ENCODE measurements at places on chromosomes 5 and 9.

- no peak for DNase-seq
Measured at GRCh38 chr9:35103660-35104191, 795 bp upstream of the STOML2 start.

GRCh38 chr5:150066901-150067396, 19.4 kb downstream of the CSF1R start:
- DNase-seq: peak; percentile 70

GRCh38 chr5:150582241-150583109, 58.0 kb upstream of the SYNPO start:
- DNase-seq: peak; percentile 94

- DNase-seq: no peak
Measured at GRCh38 chr5:94751460-94751859, 133.0 kb downstream of the SLF1 start.

- no peak for DNase-seq
Measured at GRCh38 chr9:10387282-10387681, 225.5 kb downstream of the PTPRD start.

DNA sequence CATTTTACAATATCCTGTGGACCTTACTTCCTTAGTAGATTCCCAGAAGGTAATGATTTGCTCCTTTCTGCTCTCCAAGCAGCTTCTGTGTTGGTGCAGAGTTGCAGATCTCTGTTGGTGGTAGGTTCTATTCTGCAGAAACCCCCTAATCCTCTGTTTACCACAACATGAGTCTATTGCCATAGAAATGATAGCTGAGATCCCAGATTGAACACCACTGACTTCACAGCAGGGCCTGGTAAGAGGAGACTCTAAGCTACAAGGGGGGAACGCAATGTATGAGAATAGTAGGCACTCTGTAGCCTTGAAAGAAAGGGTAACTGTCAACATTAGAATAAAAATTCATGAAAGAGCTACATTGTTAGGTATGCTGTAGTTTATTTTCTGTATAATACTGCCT, 59.5 kb downstream of the MUSK start:
- DNase-seq: no peak

- DNase-seq: peak; percentile 80
Measured at GRCh38 chr5:37814699-37815098, 25.1 kb downstream of the GDNF start.

GRCh38 chr5:138182808-138183207, 3.9 kb downstream of the KIF20A start:
- no peak for DNase-seq

GRCh38 chr9:111107141-111107540, 68.9 kb upstream of the LPAR1 start:
- no peak for DNase-seq

DNA sequence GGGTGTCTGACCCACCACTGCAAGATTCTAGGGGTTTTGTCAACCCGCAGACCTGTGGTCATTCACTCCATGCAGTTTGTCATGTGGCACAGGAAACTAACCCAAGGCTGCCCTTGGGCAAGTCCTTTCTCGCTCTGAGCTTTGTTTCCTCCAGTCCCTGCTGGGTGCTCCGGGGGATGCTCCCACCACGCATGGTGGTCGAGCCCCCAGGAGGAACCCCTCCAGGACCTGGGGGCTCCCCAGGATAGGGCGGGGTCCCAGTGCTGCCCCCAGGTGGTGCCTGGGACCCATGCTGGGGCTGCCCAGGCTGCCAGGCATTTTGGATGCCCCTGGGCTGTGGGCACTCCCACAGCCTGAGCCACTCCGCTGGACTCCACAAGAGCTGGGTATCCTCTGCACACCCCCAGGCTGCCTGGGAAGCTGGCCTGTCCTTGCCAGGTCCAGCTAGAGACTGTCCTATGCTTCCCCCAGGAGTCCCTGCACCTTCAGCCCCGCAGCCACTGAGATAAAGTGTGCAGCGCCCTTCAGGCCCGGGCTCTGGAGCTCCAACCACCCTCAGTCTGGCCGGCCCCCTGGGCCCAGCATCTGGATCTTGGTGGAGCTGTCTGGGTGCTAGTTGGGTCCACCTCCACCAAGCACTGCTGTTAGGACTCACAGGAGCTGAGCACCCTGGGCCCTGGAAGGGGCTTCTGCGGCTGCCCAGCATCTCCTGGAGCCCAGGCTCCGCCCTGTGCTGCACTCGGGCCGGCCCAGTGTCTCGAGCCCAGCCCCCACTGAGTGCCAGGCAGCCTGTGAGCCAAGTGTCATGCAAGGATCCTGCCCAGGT, 104.3 kb downstream of the PHF2 start:
- no peak for DNase-seq

- DNase-seq: peak; percentile 72
Measured at GRCh38 chr5:39178171-39178570, 41.2 kb downstream of the FYB1 start.

- DNase-seq: no peak
Measured at GRCh38 chr5:77563475-77563874, 71.4 kb upstream of the WDR41 start.

GRCh38 chr5:170416526-170416925, 27.4 kb upstream of the KCNMB1 start:
- DNase-seq: no peak

- no peak for DNase-seq
Measured at GRCh38 chr9:129667850-129668249, 2.4 kb downstream of the PRRX2 start.

- DNase-seq: peak; percentile 95
Measured at GRCh38 chr5:137310051-137310730, 188.9 kb downstream of the SPOCK1 start.

GRCh38 chr5:124606093-124606492, 140.3 kb downstream of the ZNF608 start:
- DNase-seq: no peak

DNA sequence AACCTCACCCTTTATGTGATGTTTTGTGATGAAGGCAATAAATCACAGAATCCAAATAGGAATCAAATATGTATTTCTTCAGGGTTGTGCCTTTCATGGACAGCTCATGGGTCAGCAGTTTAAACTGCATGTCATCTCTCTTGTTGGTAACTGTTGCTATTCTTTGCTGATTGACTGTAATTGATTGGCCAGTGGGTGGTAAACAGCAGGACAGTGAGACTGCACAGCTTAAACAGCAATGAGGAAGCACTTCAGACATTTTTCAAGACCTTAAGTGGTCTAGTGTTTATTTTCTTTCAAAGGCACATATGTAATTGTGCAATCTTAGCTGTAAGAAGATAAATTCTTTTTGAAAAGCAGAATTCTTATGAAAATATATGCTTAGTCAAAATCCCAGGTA, 260.5 kb downstream of the COX7C start:
- no peak for DNase-seq

DNA sequence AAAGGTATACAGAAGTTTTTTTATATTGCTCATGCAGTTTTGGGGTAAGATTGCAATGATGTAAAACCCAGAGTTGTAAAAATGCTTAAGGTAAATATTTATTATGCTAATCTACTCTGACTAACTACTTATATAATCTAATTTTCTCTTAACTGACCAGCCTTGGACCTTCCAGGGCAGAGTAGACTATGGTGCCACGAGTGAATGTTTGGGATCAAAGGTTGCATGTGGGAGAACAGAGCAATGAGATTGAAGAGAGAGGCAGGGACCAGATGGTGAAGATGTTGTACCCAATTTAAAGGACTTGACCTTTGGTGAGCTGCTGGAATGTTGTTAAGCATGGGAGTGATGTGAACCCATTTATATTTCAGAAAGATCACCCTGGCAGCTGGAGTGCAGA, 34.8 kb upstream of the PANK3 start:
- DNase-seq: no peak

DNA sequence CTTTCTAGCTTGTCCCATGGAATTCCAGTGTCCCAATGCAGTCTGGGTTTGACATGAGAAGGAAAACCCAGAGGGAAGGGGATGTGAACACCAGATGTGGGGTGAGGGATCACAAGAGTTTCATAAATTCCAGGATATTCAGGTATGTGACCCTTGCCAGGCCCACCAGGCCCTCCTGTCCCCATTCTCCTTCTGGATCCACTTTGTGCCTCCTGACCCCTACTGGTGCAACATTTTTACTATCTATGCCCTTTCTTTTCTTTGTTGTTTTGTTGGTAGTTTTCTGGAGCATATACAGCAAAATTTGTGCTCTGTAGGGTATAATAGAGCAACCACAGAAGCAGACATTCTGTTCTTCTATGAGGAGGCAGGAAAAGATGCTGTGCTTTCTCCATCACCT, 597.0 kb upstream of the GRAMD2B start:
- no peak for DNase-seq

GRCh38 chr9:120366644-120367019, 213.3 kb downstream of the CDK5RAP2 start:
- peak; percentile 95 for DNase-seq

GRCh38 chr5:65835191-65835590, 91.2 kb upstream of the ERBIN start:
- DNase-seq: no peak

GRCh38 chr5:16877267-16877935, 58.7 kb downstream of the MYO10 start:
- DNase-seq: peak; percentile 49

- DNase-seq: no peak
Measured at GRCh38 chr5:27832886-27833285, 794.5 kb upstream of the CDH9 start.

- DNase-seq: no peak
Measured at GRCh38 chr9:112880650-112881049, 10.0 kb downstream of the SLC46A2 start.

DNA sequence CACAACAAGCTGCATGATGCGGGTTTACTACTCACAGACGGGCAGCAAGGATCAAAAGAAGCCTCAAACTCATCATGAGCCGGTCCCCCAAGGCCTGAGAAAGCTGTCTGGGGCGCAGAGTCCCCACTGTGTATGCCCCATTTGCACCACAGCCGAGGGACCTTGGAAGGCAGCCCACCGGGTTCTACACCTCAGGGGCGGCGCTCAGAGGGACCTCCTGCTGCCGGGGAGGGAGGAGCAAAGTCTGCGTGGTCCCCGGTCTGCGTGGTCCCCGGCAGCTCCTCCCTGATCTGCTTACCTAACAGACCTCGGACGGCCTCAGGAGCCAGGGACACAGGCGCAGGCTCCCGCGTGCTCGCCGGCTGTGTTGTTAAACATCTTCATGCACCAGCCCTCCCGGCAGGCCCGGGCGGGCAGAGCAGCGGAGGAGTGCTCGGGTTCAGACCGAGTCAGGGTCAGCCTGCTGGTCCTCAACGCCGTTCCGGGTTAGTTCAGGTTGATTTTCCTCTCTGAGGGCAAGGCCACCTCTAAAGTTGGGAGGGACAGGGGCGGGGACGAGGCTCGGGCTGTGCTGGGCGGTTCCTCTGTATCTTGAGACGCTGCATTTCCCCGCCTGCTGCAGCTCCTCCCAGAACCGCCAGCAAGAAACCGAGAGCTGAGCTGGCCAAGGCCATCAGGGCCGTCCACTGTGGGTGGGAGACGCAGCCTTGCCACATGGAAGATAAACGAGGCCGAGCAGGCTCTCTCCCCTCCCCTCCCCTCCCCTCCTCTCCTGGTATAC, 74.6 kb downstream of the MRPL36 start:
- DNase-seq: no peak

- peak; percentile 7 for DNase-seq
Measured at GRCh38 chr9:97501177-97501971, at the start of gene TMOD1. TSS of gene TMOD1 (plus strand) at chr9:97501666. CDS start at chr9:97524189, 22,523 bp downstream.

GRCh38 chr5:173155912-173156311, 11.6 kb downstream of the BNIP1 start:
- no peak for DNase-seq

GRCh38 chr5:167602067-167602466, 689.4 kb upstream of the WWC1 start:
- DNase-seq: peak; percentile 42

DNA sequence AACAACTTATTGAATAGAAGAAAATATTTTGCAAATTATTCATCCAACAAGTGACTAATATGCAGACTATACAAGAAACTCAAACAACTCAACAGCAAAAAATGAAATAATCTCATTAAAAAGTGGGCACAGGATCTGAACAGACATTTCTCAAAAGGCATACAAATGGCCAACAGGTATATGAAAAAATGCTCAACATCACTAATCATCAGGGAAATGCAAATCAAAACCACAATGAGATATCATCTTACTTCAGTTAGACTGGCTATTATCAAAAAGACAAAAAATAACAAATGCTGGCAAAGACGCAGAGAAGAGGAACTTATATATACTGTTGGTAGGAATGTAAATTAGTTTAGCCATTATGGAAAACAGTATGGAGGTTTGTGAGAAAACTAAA, 1.8 kb upstream of the AMACR start:
- DNase-seq: no peak

- no peak for DNase-seq
Measured at GRCh38 chr5:40679913-40680681, at the start of gene PTGER4. TSS of gene PTGER4 (plus strand) at chr5:40679915. CDS start at chr5:40680994, 1,079 bp downstream.

- no peak for DNase-seq
Measured at GRCh38 chr9:98873951-98874371, 66.5 kb downstream of the GALNT12 start.

DNA sequence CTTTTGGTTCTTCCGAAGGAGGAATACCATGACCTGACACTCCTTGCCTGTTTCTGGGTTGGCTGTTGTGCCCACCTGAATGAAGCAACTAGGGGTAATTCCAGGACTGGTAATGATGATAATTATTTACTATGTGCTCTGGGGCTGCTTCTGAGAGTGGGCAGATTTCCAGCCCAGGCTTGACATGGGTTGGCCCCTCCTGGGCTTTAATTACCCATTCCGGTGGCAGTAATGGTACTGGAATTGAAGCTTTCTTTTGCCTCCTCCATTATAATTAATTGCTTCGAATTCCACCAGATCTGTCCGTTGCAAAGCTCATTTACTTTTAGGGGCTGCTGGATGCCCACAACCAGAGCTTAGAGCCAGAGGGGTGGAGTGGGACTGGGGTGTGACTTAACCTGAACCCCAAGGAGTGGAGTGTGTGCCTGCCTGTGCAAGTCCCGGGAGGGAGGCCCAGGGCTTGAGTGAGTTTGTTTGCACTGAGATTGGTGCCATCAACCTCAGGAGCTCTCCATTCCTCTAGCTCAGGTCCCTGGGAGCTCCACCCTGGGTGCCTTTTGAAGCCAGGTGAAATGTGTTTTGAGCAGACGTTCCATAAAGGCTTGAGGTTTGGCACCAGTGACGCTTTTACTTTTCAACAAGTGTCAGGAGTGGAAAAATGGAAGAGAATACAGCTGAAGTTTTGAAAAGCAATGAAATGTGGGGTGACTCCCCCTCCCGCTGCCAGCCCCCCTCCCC, 214.6 kb downstream of the PDZD2 start:
- no peak for DNase-seq

GRCh38 chr5:69245031-69245430, 10.3 kb downstream of the CDK7 start:
- DNase-seq: no peak

- peak; percentile 38 for DNase-seq
Measured at GRCh38 chr5:52870448-52870847, 82.7 kb downstream of the ITGA1 start.

DNA sequence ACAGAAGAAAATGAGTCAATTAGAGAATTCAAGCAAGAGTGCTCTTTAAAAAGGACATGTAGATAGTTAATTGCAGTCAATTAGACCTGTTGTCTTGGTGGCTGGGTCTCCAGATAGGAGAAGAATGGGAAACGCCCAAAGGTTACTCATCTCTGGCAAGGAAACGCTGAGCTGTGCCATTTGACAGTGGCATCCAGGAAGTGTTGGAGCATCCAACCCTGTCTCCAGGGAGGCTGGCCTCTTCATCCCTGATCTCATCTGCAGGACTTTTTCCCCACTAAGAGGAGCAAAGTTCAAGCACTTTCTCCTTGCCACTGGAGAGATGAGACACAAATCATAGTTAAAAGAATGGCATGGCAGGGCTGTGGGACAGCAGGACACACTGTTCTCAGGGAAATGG, 111.7 kb upstream of the MSX2 start:
- no peak for DNase-seq

- no peak for DNase-seq
Measured at GRCh38 chr9:116285320-116285719, 131.7 kb downstream of the PAPPA start.

GRCh38 chr9:89044881-89045280, 53.6 kb downstream of the S1PR3 start:
- DNase-seq: no peak

Measured in fibroblast of skin of abdomen (primary cell).